ENCODE measurements at places on chromosomes 6 and 20.

GRCh38 chr6:118677193-118677592 is 25.8 kb upstream of the CEP85L start:
- no peak for DNase-seq

DNA sequence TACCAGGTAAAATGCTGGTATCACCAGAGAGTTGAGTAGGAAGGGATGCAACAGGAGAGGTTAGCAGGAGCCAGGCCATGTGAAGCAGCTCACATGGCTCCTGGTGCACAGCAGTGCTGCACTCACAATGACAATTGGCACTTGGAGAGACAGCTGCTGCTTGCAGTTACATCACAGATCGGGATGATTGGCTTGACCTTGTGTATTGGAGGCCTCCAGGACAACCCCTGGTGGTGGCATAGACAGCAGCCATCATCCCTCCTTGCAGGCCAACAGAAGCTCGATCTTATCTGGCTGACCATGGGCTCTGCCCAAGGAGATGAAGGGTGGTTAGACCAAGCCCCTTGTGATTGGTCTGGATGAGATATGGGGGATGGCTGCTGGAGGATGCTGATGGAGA is 73.0 kb downstream of the EYA2 start:
- no peak for DNase-seq

- no peak for DNase-seq
Observed at GRCh38 chr6:46468403-46469010, 22.7 kb downstream of the RCAN2 start.

GRCh38 chr20:58645412-58645968 is 5.6 kb upstream of the STX16 start:
- no peak for DNase-seq

- DNase-seq, result no peak
Observed at GRCh38 chr6:129929433-129929832, 68.3 kb upstream of the TMEM244 start.

DNA sequence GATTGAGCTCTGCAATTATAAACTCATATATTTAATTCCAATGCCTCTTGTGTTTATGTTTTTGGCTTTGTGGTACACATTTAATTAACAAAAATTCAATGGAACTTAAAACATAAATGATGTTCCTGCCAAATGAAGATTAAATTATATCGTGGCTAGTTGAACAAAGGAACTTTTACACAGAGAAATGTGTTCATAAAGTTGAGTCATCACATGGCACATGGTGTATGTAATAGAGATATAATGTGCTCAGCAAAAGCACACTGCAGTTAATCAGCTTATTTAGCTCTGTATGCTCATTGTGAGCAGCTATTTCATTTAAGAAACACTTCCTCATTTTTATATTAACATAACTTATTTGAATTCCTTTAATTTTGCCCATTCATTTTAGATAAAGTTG is 1295.6 kb upstream of the CITED2 start:
- no peak for DNase-seq

- DNase-seq, result no peak
Observed at GRCh38 chr20:14445310-14445709, 107.9 kb upstream of the FLRT3 start.

DNA sequence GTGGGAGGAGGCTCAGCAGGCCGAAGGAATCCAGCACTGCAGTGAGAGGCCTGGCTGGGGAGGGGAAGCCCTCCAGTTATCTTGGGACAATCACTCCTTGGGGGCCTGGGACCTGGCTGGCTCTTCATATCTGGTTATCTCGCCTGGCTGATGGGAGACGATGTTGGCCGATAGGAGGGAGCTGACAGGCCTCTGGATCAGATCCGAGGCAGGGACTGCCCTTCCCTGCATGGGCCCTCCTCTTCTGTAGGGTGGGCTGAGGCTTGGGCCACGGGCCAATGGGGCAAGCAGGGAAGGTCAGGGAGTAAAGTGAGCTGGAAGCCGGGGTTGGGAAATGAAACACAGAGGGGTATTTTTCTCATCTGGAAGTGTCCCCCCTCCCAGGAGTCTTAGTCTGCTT is 25.2 kb downstream of the MANBAL start:
- DNase-seq, result no peak

GRCh38 chr6:41572613-41573012 is 26.4 kb downstream of the FOXP4 start:
- no peak for DNase-seq

- no peak for DNase-seq
Observed at GRCh38 chr6:26305641-26305969, 59.4 kb upstream of the BTN3A2 start.

GRCh38 chr6:2028457-2029038 is 216.9 kb downstream of the GMDS start:
- DNase-seq, result no peak
